ENCODE measurements at places on chromosomes 6 and 20.

- peak; percentile 17 for DNase-seq
These were observed 95.7 kb downstream of the FILIP1 start for GRCh38 chr6:75397656-75398465.

- DNase-seq: no peak
These were observed 2.8 kb downstream of the TMC2 start for GRCh38 chr20:2538931-2539720.

- DNase-seq: peak; percentile 80
These were observed 48.6 kb downstream of the TPD52L1 start for GRCh38 chr6:125201961-125202729.

- no peak for DNase-seq
These were observed 113.0 kb downstream of the GMDS start for GRCh38 chr6:2132416-2132815.

DNA sequence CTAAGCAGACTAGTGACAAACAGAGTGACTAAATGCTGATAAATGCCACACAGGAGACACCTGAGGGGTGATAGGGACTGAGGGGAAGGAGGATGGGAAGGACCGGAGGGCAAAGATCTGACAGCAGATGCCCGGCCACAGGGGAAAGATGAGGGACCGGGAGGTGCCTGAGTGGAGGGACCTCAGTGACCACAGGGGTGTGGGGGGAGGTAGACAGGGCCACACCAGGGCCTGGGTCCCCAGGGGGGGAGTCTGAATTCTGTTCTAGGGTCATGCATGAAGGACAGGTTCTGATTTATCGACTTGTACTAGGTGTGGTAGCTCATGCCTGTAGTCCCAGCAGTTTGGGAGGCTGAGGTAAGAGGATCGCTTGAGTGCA lies 6.9 kb downstream of the BCAS4 start:
- no peak for DNase-seq

DNA sequence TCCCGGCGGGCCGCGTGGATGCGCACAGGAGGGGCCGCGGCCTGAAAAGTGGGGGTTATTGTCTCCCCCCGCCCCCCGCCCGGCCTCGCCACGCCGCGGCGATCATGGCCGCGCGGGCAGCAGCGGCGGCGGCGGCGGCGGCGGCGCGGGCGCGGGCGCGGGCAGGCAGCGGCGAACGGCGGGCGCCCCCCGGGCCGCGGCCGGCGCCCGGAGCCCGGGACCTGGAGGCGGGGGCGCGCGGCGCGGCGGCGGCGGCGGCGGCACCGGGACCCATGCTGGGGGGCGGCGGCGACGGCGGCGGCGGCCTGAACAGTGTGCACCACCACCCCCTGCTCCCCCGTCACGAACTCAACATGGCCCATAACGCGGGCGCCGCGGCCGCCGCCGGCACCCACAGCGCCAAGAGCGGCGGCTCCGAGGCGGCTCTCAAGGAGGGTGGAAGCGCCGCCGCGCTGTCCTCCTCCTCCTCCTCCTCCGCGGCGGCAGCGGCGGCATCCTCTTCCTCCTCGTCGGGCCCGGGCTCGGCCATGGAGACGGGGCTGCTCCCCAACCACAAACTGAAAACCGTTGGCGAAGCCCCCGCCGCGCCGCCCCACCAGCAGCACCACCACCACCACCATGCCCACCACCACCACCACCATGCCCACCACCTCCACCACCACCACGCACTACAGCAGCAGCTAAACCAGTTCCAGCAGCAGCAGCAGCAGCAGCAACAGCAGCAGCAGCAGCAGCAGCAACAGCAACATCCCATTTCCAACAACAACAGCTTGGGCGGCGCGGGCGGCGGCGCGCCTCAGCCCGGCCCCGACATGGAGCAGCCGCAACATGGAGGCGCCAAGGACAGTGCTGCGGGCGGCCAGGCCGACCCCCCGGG lies 637 bp downstream of the ARID1B start:
- peak; percentile 51 for DNase-seq

DNA sequence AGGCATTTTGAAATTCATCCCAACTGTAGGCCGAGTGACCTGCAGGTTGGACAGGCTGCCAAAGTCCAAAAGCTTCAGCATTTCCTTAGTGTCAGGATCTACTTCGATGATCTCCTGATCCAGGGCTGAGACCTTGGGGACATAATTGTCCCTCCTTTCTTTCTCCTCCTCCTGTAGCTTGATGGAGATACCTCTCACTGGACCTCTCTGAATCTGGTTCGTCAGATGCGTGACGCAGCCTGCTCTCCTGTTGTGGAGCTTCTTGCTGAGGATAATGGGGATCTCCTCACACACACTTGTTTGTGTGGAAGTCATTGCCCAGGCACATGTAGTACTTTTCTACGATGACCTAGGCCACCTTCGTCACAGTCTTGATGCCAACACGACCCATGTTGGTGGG lies 1.5 kb upstream of the MAS1L start:
- DNase-seq: no peak

GRCh38 chr20:49739042-49739441 lies 25.4 kb upstream of the B4GALT5 start:
- no peak for DNase-seq

GRCh38 chr6:34813028-34813713 lies 21.3 kb downstream of the BLTP3A start:
- no peak for DNase-seq

DNA sequence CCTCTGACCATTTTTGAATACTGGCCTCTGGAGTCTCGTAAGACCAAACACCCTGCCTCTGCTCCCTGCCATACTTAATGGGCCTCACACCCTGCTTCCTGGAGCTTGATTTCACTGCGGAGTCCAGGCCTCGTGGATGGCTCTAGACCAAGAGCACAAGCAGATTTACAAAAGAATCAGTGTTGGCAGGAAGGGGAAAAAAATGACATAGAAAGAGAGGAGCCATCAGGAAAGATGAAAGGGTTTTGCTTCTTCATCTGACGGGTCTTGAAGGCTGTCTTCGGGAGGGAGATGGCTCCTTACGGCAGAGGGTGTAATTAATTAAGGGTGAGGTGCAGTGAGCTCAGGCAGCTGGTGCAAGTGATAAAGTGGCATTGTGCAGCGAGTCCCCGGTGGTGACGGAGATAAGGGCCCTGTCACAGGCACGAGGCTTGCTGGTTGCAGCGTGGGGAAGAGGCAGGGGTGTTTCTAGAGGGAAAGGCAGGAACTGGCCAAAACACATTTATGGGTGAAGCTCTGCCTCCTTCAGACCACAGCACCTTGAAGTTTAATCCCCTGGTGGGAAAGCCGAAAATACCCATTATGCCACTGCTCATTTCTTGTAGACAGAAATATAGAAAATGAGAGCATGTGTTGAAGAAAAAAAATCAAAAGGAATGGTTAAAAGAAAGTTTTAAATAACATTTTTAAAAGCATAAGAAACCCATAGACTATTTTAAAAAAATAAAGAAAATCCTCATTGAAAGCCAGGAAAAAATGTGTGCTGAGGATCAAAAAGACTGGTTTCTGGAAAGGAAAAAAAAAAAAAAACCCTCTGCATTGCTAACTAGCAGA lies 128.6 kb upstream of the LRFN2 start:
- DNase-seq: no peak

DNA sequence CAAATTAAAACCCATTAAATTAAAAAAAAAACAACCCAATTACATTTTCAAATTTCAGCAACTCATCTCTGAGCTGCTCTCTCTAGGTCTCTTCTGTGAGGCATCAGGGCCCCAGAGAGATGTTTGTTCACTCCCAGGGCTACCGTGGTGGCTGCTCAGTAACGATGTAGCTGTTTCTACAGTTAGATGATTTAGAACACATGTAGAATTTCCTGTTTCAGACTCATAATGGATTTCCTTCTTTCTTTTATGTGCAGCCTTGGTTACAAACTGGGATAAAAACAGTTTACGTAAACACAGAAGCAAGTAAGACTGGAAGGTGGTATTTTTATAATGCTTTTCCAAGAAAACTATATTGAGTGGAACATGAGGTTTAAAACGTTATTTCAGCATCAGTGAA lies 116.1 kb upstream of the CCN2 start:
- DNase-seq: peak; percentile 87

DNA sequence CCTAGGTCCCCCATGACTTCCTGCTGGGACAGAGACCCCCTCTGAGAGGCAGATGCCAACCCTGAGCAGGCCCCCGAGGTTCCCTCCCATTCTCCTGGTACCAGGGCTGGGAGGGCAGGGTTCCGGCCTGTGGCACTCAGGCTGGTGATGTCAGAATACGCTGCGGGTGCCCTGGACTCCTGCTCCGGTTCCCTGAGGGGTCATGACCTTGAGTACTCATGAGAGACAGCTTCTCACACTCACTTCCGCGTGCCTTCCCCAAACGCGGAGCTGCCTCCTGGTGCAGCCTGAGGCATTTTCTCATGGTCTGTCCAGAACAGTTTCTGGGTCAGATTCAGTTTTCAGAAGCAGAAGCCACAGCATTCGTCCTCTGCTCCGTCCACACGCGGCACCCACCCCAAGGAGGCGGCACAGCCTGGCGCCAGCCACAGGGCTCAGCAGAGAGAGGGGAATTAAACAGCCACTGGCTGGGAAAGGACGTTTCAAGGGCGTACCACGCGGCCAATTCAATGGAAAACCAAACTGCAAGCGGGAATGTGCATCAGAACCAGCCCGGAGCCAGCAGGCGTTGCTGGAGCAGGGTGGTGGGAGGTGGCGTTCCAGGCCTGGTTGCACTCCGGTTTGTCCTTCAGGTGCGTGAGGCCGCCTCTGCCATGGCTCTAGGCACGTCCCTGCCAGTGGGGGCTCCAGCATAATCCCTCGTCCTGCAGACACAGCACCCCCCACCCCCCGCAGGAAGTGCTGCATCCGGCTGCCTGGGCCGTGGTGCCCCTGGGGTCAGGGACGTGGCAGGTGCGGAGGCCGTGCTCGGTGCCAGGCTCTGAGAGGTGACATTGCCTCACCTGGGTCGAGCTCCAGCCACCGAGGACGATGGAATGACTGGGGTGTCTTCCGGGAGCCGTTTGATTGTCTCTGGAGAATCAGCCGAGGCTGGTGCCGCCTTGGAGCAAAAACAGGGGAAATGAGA lies 58.3 kb upstream of the BHLHE23 start:
- DNase-seq: no peak

DNA sequence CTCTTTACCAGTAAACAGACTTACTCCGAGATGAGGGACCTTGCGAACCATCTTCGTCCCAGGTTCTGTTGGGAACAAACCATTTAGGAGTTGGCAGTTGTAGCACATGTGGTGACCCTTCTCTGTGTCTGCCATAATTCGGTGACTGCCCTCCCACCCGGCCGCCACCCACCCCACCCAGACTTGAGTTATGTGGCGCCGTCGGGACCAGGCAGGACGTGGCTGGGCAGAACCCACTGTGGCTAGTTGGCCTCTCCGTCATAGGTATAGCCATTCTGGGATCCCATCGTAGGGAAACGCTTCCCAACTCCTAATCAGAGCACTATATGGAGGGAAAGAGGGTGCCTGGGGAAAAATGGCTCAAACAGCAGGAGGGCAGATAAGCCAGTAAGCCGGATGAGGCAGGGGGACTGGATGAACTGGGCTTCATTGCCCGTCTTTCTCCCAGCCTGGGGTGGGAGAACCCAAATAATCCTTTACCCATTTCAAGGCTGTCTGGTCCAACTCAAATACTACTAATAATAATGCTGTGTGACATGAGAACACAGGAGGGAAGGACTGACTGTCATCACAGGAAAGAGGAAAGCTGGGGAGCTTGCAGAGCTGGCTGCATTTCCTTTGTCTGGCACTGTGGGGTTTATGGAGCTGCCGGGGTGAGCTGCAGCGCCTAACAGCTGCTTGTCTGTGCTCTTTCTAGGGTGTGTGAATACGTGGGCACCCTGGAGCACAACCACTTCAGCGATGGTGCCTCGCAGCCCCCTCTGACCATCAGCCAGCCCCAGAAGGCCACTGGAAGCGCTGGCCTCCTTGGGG lies 73.0 kb upstream of the PBOV1 start:
- DNase-seq: no peak

DNA sequence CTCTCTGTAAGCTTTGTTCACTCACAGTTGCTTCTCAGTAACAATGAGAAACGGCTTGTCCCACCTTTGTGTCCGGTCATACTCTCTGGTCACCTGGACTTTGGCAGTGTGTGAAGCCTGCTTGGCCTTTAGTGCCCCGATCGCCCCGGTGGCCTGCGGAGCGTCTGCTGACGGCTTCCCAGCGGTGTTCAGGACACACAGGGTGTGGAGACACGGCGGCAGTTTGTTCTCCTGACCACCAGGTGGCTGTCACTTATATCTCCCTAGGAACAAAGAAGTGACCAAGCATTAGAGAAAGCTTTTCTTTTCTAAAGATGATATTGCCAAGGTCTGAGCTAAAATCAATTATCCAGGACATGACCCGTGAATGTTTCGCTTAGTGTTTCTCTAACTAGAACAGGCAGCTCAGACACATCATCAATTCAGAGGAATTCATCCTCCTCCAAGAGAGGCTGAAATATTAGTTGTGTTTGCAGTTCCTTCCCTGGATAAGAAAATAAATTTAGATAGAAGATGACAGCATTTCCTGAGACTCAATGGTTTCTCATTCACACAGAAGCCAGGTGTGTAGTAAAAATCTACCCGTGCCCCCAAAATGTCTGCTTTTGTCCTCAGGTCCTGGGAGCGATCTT lies 167.4 kb upstream of the THBS2 start:
- DNase-seq: no peak

- DNase-seq: peak; percentile 43
These were observed 57.9 kb upstream of the MAP7 start for GRCh38 chr6:136607932-136608772.

DNA sequence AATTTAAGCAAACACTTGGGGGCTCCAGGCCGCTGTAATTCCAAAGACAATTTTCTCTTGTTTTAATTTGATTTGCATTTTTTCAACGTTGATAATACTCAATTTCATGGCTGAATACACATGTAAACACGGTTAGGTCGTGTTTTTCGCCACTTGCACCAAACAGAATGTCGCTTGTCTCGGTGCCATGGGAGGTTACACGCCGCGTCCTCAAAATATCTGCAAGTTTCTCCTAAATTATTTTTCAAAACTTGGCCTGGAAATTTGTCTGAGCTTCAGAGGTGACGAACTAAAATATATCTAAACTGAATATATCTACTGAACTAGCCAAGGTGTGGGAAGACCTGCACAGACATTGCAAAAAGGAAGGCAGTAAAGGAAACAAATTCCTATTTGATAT lies 15.0 kb downstream of the FOXA2 start:
- DNase-seq: no peak
